Osteocyte (in vitro differentiated cells): ENCODE measurements at places on chromosomes 12 and 14.

DNA sequence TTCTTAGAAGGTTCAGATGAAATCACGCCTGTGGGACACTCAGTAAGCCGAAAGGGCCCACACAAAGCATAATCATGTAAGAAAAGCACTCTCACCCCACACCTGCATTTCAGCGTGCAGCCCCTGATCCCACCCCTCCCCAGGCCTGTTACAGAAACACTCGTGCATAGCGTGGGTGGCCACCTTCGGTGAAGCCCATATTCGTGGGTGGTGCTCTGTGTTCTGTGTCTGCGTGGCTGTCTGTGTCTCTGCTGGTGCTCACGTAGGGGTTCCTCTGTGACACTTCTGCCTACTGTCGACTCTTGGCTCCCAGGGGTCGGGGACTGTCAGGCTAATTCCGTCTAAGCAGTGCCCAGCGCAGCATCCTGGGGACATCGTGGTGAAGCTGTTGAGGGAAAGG is 74.0 kb downstream of the B4GALNT3 start:
- peaks cover 4% of the 10 kb centered on the region for H3K36me3 ChIP-seq
- no peak overlapping the region for H3K27ac ChIP-seq
- H3K4me1 ChIP-seq, result no peaks in the 10 kb centered on the region

GRCh38 chr14:104805941-104806624 is 5.2 kb downstream of the ZBTB42 start:
- no peaks in the 10 kb centered on the region for H3K27me3 ChIP-seq
- H3K27ac ChIP-seq, result peak overlapping the region; percentile 63

DNA sequence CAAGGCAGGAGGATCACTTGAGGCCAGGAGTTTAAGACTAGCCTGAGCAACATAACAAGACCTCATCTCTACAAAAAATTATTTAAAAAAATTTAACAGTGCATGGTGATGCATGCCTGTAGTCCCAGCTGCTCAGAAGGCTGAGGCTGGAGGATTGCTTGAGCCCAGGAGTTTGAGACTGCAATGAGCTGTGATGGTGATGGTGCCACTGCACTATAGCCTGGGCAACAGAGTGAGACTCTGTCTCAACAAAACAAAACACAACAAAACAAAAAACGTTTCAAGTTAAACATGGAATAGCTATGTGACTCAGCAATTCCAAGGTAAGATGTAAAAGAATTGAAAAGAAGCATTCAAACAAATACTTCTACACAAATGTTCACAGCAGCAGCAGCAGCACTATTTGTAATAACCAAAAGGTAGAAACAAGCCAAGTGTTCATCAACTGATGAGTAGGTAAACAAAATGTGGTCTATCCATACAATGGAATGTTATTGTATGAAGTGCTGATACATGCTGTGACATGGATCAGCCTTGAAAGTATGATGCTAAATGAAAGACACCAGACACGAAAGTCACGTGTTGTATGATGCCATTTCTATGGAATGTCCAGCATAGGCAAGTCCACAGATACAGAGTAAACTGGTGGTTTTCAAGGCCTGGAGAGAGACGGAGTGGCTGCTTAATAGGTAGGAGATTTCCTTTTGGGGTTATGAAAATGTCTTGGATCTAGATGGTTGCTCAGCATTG is 31.4 kb downstream of the CFAP251 start:
- H3K27me3 ChIP-seq, result no peaks in the 10 kb centered on the region
- DNase-seq, result no peak
- H3K36me3 ChIP-seq, result peaks cover 18% of the 10 kb centered on the region
- no peak overlapping the region for H3K4me3 ChIP-seq

DNA sequence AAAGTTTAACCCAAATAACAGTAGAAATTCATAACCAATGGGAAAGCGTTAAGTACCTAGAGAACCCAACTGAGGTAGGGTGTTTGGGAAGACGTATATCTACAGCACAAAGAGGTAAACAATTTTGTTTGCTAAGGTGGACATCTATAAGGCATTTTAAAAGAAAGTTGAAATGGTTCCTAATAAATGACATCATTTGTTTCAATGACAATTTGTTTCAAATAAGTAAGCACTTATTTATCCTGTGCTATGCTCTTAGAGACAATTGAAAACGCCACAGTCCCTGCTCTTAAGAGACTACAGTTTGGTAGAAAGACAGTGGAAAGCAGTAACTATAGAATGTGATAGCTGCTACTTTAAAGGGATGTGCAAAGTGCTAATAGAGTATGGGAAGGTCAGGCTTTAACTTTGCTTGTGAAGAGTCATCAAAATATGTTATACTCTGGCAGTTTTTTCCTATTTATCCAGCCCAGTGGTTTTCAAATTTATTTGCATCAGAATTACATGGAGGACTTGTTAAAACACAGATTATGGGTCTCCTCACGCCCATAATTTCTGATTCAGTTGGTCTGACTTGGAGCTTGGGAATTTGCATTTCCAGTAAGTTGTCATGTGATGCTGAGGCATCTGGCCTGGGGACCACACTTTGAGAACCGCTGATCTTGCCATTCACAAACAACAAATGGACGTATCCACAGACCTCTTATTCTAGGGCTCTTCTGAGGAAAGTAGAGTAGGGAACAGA is 19.6 kb upstream of the SMCO2 start:
- no peaks in the 10 kb centered on the region for H3K36me3 ChIP-seq
- no peaks in the 10 kb centered on the region for H3K27me3 ChIP-seq
- H3K4me3 ChIP-seq, result no peak overlapping the region
- peaks cover 15% of the 10 kb centered on the region for H3K4me1 ChIP-seq
- DNase-seq, result no peak

DNA sequence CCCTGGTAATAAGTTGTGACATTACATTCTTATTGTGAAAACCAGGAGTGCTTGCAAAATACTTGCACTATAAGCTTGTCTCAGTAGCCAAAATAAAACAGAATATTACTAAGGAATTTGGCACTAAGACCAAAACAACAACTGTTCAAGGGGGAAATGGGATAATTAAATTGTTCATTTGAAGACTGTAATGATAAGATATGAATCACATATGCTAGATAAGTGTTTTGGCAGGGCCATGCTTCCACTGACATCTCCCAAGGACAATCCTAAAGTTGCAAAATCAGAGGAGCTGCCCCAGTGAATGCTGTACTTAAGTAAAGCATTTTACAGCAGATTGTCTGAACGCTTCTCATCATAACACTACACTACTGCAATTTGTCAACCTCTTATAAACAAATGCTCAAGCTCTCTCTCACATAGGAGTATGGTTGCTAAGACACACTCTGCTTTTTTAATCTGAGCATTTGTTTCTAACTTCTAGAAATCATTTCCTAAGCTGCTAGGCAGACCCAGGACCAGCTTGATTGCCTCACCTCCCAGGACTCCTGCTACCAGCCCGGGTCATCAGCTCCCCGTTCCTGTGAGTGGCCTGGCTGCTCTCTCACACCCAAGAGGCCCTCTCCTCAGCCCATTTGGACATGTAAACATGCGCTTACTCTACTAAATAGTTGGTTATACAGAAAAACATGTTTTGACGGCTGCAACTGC is 191.5 kb downstream of the PAX9 start:
- DNase-seq, result no peak
- H3K4me3 ChIP-seq, result no peak overlapping the region
- H3K36me3 ChIP-seq, result no peaks in the 10 kb centered on the region
- H3K27me3 ChIP-seq, result peaks cover 40% of the 10 kb centered on the region
- H3K27ac ChIP-seq, result no peak overlapping the region
- H3K4me1 ChIP-seq, result no peaks in the 10 kb centered on the region

- DNase-seq, result no peak
- H3K4me3 ChIP-seq, result peak overlapping the region; percentile 94
- peak overlapping the region; percentile 91 for H3K27ac ChIP-seq
Observed at GRCh38 chr12:53252349-53252916, 15.7 kb upstream of the ESPL1 start.

DNA sequence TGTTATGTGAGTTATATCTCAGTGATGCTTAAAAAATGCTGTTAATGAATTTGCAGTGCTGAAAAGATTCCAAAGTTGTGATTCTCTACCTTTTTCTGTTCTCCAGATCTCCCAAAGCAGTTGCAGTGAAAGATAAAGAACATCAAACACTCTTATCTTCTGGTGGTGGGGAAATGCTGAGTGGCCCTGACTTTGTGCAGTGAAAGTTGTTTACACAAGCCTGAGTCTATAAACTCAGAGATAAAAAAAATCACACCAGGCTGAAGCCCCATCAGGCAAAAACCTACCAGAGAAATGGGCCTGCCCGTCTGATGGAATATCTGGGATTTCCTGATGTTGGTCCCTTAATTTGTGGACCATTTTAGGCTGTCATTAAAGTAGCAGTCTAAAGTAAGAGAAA is 46.1 kb downstream of the RASSF3 start:
- H3K27me3 ChIP-seq, result no peaks in the 10 kb centered on the region
- no peak for DNase-seq
- H3K36me3 ChIP-seq, result no peaks in the 10 kb centered on the region
- no peak overlapping the region for H3K27ac ChIP-seq
- no peak overlapping the region for H3K4me3 ChIP-seq

- no peak for DNase-seq
- no peak overlapping the region for H3K4me3 ChIP-seq
- H3K27me3 ChIP-seq, result peaks cover 29% of the 10 kb centered on the region
- no peaks in the 10 kb centered on the region for H3K4me1 ChIP-seq
- H3K36me3 ChIP-seq, result no peaks in the 10 kb centered on the region
- H3K27ac ChIP-seq, result no peak overlapping the region
Observed at GRCh38 chr12:108401964-108402363, 62.9 kb upstream of the CMKLR1 start.

DNA sequence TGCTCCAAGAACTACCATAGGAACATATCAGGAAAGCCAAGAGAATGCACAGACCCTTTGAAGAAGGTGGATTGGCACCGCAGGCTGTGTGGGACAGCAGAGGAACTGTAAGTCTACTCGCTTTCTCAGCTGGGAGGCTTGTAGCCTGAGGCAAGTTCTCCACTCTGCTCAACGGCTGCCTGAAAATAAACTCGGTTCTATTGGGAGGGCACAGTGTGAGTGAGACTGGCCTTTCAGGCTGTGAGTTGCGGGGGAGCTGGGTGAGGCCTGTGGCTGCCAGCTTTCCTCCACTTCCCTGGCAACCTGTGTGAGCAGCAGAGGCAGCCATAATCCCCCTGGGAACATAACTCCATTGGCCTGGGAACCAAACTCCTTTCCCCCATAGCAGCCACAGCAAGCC is 132.1 kb downstream of the ANKS1B start:
- no peak overlapping the region for H3K4me3 ChIP-seq
- no peaks in the 10 kb centered on the region for H3K4me1 ChIP-seq
- H3K27ac ChIP-seq, result no peak overlapping the region
- no peak for DNase-seq

- H3K27me3 ChIP-seq, result no peaks in the 10 kb centered on the region
- no peak for DNase-seq
- H3K36me3 ChIP-seq, result peaks cover 8% of the 10 kb centered on the region
- no peak overlapping the region for H3K4me3 ChIP-seq
- no peak overlapping the region for H3K27ac ChIP-seq
- no peaks in the 10 kb centered on the region for H3K4me1 ChIP-seq
Observed at GRCh38 chr14:90788031-90788430, 28.2 kb downstream of the TTC7B start.

DNA sequence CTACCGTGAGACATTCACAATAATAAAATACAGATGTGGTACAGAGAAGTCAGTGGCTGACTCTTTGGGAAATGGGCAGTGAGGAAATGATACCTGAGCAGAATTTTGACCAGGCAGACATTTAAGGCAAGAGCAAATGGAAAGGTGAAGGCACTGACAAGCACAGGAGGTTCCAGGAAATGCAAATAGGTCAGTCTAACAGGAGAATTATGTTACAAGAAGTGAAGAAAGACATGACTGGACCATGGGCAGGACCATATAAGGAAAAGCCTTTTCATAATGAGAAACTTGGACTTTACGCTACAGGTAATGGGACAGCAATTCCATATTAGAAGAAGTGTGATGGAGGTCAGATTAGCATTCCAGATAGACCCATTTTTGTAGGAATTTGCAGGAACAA is 338.9 kb downstream of the PDZRN4 start:
- H3K36me3 ChIP-seq, result no peaks in the 10 kb centered on the region
- DNase-seq, result no peak
- no peak overlapping the region for H3K4me3 ChIP-seq
- no peaks in the 10 kb centered on the region for H3K27me3 ChIP-seq

DNA sequence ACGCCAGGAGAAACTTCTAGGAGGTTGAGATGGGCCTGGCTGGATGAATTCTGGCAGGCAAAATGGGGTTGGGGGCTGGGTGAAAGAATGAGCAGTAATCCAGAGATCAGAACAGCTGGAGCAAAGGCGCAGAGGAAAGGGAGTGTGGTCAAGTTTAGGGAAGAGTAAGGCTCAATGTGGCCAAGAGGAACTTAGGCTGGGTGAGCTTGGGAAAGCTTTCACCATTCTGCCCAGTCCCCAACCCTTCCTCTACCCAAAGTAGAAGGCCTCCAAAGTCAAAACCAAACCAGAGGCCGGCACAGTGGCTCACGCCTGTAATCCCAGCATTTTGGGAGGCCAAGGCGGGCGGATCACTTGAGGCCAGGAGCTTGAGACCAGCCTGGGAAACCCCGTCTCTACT is 10.2 kb upstream of the RABGGTA start:
- H3K4me3 ChIP-seq, result no peak overlapping the region
- H3K27me3 ChIP-seq, result no peaks in the 10 kb centered on the region
- no peak overlapping the region for H3K27ac ChIP-seq
- no peak for DNase-seq
- H3K36me3 ChIP-seq, result no peaks in the 10 kb centered on the region

DNA sequence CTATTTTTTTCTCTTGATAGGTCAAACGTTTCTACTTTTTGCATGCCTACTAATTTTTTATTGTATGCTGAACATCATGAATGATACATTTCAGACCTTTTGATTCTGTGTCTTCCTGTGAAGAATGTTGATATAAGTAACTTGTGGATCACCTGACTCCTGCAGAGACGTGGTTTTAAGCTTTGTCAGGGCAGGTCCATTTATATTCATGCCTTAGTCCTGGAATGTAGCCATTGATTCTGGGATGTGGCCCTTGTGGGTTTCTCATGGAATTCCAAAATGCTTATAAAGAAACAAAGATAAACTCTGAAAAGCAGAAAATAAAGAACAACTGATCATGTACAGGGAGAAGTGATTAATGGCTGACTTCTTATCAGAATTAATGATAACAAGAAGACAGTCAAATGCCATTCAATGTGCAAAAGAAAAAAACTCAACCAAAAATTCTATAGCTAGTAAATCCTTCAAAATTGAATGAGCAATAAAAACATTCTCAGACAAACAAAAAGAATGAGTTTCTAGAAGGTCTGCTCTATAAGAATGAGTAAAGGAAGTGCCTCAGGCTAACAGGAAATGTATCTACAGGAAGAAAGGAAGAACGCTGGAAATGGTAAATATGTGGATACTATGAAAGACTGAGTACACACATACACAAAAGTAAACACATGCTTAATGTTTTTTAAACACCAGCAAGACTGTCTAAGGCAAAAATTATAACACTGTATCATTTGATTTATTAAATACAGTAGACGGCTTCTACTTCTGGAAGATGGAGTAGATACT is 284.8 kb upstream of the DIO3 start:
- H3K4me1 ChIP-seq, result peaks cover 2% of the 10 kb centered on the region
- no peak overlapping the region for H3K4me3 ChIP-seq
- no peak overlapping the region for H3K27ac ChIP-seq

GRCh38 chr12:113924341-113924740 is 41.8 kb downstream of the RBM19 start:
- no peak overlapping the region for H3K4me3 ChIP-seq
- H3K27ac ChIP-seq, result no peak overlapping the region
- H3K27me3 ChIP-seq, result no peaks in the 10 kb centered on the region
- no peak for DNase-seq
- H3K36me3 ChIP-seq, result peaks cover 31% of the 10 kb centered on the region
